ENCODE measurements at places on chromosomes 16 and 17. TPM values are rescaled to one million over a fixed set of nuclear protein-coding genes. Genes with fewer than 3 reads are reported as not detected.

CTF1 gene
- total RNA-seq = 0.97 TPM

AURKB gene
- total RNA-seq = 160 TPM

GRCh38 chr16:89972244-89973234, 24.0 kb downstream of the DEF8 start:
- no peaks in the 10 kb centered on the region for H3K27me3 ChIP-seq
- peak overlapping the region; percentile 99 for H3K27ac ChIP-seq
- DNase-seq = peak; percentile 67
- H3K4me3 ChIP-seq = peak overlapping the region; percentile 95
- peaks cover 4% of the 10 kb centered on the region for H3K36me3 ChIP-seq

DNA sequence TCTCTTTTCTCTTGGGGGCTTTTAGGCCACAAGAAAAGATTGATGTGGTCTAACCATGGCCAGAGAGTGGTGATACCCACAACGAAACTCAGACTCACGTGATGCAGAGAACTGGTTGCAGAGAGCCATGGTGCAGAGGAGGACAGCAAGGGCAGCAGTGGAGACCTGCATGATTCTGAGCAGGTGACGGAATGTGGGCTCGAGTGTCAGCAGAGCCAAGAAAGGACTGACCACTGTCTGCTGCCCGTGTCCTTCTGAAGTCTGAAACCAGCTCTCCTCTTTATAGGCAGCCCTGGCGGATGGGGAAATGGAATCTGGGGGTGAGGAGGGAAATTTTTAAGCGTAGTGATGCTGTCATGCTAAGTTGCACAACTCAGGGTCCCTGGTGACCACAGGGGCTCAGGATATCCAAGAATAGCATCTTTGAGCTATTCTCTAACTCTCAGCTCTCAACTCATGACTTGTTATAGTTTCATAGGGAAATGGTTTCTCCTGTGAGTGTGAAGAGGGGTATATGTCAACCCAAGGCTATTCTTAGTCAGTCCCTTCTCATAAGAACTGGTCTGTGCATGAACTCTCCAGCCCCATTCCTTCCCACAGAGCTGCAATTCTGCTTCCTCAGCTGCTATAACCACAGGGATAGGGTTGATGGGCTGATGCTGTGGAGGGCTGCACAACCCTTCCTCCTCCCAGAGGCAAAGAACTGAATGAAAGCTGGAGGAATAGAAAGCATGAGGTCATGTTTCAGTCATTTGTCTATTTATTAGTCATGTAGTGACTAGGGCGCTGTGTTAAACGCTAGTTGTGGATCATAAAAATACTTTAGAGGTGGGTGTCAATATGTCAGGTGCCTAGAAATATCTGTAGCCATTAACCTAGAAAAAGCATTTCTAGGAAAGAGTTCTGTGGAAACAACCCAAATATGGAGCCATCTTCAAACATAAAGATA, at the start of gene CCL3:
Gene CCL3 (minus strand): TSS at position 256 of the 949 bp plus-strand sequence. CDS start 85 bp downstream, at position 171.
- no peaks in the 10 kb centered on the region for H3K4me1 ChIP-seq
- DNase-seq = no peak
- H3K27ac ChIP-seq = no peak within 1 kb of the TSS
- H3K27me3 ChIP-seq = no peaks in the 10 kb centered on the region
- no peaks in the 10 kb centered on the region for H3K36me3 ChIP-seq
- H3K4me3 ChIP-seq = no peak within 1 kb of the TSS

DNA sequence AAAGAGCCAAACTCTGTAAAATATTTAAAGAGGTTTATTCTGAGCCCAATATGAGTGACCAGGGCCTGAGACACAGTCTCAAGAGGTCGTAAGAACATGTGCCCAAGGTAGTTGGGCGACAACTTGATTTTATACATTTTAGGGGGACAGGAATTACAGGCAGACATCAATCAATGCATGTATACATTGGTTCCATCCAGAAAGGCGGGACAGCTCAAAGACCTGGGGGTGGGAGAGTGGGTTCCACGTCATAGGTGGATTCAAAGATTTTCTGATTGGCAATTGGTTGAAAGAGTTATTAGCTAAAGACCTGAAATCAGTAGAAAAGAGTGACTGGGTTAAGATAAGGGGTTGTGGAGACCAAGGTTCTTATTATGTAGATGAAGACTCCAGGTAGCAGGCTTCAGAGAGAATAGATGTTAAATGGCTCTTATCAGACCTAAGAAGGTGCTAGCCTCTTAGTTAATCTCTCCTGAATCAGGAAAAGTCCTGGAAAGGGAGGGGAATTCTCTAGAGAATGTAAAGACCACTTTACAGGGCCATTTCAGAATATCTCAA, 32.4 kb downstream of the HSBP1 start:
- no peaks in the 10 kb centered on the region for H3K36me3 ChIP-seq
- no peak for DNase-seq
- peaks cover 15% of the 10 kb centered on the region for H3K4me1 ChIP-seq
- no peak overlapping the region for H3K4me3 ChIP-seq

GRCh38 chr17:45977976-45978626, 20.9 kb upstream of the STH start:
- no peaks in the 10 kb centered on the region for H3K36me3 ChIP-seq
- no peak for DNase-seq
- H3K4me1 ChIP-seq = no peaks in the 10 kb centered on the region
- H3K4me3 ChIP-seq = no peak overlapping the region
- no peaks in the 10 kb centered on the region for H3K27me3 ChIP-seq

DNA sequence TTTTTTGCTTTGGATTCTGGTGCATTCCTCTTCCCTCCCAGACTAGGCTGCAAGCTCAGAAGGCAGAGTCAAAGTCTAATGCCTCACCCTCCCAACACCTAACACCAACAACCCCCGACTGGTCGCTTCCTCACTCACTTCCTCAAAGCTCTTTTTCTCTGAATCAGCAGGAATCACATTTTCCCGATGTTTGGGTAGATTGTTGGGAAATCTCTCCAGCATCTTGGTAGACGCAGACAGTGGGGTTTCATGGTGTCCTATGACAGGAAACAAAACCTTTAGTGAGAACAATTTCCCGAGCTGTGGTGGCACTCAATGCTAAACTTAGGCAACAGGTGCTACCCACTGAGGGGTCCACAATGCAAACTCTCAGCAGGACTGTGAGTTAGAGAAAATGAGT, 39.9 kb upstream of the ICAM2 start:
- no peaks in the 10 kb centered on the region for H3K27me3 ChIP-seq
- DNase-seq = no peak
- no peak overlapping the region for H3K4me3 ChIP-seq
- H3K27ac ChIP-seq = no peak overlapping the region
- H3K36me3 ChIP-seq = no peaks in the 10 kb centered on the region
- peaks cover 9% of the 10 kb centered on the region for H3K4me1 ChIP-seq

All from H1 (cell line).